EL (cell line): ENCODE measurements at places on chromosomes 5 and 9.

GRCh38 chr5:122310889-122311288 is 1.1 kb upstream of the SNCAIP start:
- peak; percentile 13 for DNase-seq

DNA sequence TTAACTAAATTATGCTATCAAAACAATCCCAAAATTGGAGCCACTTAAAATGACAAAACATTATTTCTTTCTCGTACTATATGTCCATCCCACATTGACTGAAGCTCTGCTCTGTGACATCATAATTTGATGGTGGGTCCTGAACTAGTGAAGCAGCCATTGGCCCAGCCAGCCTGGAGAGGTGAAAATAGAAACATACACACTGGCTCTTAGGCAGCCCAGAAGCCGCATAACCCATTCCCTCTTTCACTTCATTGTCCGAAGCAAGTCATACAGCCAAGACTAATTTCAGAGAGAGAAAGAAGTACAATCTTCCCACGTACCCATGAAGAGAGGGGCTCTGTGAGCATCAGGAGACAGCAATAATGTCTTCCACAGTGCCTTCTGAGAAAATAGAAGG is 342.5 kb downstream of the NFIB start:
- no peak for DNase-seq

GRCh38 chr5:38258319-38259061 is at the start of gene EGFLAM:
Gene EGFLAM, plus strand, starts transcription at chr5:38258559. Its CDS starts 196 bp downstream, at chr5:38258755.
- DNase-seq: peak; percentile 12

DNA sequence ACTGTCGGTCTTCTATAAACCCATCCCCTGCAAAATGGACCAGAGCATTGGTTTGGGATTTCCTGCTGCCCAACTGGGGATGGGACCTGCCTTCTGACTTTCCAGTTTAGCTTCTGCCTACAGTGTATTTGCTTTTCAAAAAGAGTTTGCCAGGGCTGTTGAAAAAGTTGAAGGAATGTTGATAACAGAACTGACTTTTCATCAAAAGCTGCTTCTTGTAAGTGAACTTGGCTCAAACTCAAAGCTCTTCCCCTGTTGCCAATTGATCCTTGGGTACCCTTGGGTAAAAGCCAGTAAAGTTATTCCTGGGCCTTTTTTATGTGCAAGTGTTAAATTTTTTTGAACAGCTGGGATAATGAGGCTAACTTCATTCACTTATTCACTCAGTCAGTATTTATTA is 142.9 kb upstream of the SLC30A5 start:
- DNase-seq: no peak

- no peak for DNase-seq
Measured at GRCh38 chr5:9201761-9202160, 344.1 kb downstream of the SEMA5A start.

GRCh38 chr5:95963650-95964410 is 2.2 kb upstream of the ELL2 start:
- DNase-seq: no peak

- peak; percentile 37 for DNase-seq
Measured at GRCh38 chr9:15909297-15909696, 356.5 kb downstream of the CCDC171 start.

DNA sequence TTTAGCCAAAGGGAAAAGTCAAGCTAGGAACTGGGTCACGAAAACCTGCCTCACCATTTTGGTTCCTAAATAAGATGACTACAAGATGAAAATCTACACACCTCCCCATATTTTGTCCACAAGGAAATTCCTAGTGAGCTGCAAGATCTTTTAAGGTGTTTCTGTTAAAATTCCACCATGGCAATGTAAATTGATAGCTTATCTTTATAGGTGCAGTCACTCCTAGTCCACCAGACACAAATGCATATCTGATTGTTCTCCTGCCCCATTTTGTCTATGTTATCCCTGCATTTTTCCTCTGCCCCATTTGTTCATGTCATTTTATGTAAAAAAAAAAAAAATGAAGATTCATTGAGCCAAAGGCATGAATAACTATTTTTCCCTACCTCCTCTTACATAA is 41.1 kb upstream of the SELENOP start:
- no peak for DNase-seq

GRCh38 chr5:157186309-157187045 is 5.8 kb downstream of the ITK start:
- no peak for DNase-seq

- peak; percentile 77 for DNase-seq
Measured at GRCh38 chr9:97853844-97854695, 1.0 kb downstream of the FOXE1 start.

DNA sequence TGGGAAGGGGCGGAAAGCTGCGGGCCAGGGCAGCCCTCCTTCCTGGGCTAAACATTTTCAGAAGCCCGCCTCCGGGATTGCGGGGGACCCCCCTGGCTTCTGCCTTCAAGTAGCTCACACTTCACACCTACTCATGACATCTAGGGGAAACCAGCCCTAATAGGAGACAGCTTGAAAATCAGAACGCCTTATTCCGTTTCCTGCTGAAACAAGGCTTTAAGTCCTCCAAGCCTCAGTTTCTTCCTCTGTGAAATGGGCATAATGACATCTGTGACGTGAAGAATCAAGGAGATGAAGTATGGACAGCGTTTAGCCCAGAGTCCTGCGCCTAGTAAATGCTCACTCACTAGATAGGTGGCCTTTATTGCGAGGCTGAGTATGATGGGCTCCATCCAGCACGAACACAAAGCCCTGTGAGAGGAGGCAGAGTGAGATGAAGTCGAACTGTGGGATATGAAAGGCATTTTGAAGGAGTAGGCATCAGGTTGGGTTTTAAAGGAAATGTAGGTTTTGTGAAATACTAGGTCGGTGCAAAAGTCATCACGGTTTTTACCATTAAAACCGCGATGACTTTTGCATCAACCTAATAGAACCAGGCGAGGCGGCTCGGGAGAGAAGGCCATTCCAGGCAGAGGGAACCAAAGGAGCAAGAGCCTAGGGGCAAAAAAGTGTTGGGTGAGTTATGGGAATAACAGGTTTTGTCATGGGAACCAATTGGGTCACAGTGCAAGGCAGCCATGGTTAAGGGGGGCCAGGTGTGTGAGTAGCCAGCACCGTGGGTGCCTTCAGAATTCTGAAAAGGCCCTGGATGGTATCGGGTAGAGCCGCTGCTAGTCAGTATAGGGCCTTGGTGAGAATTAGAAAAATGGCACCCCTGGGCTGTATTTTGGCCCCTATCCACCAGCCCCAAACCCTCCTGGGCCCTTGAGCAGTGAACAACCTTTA is 1.0 kb upstream of the TSC1 start:
- DNase-seq: no peak

DNA sequence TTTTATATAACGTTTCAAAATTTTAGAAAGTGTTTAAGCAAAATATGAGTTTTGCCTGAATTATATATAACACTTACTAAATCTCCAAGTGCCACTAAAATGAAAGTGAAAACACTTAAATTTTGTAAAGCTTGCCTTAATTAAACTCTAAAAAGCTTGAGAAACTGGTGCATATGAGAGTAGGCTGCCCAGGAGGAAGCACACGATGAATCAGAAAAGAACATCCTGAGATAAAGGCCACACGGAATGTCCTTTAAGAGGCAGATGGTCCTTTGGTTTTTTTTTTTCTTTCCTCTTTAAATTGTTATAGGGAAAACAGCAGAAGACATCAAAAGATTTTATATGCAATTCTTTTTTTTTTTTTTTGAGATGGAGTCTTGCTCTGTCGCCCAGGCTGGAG is 60.3 kb downstream of the HABP4 start:
- no peak for DNase-seq

DNA sequence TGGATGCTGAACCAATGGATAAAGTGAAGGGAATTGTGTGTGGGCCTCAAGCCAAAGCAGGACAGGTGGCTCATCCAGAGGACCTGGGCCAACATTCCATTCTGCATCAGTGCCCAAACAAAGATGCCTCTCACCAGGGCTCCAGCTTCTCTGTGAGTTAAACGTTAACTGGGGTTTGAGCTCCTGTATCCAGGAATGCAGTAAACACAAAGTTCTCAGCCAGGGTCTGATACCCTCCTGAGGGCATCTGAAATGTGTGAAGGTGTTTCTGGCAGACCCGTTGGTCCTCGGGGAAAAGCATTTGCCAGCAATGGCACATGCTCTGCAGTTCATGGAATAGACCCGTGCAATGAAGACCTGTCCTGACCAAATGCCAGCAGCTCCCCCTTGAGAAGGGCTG is 33.9 kb upstream of the AOPEP start:
- no peak for DNase-seq

DNA sequence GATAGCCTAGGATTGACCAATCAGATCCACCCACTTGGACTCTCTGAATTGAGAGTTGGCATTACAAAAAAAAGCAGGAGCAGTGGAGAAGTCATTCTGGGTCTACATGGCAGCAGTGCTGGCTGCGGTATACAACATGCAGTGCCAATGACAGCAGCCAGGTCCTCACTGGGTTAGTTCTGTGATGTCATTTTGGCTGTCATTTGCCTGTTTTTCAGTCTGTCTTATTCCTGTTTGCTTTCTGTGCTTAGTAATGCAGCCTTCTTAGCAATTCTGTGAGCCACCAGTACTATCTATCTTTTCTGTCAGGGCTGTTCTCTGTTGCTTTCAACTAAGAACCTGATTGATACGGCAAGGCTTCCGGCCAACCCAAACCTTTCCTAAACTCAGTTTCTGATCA is 471.8 kb downstream of the BNC2 start:
- no peak for DNase-seq

GRCh38 chr9:89722712-89723111 is 117.9 kb downstream of the GADD45G start:
- DNase-seq: no peak

GRCh38 chr5:178817506-178817905 is 42.2 kb upstream of the ZNF354B start:
- DNase-seq: no peak

DNA sequence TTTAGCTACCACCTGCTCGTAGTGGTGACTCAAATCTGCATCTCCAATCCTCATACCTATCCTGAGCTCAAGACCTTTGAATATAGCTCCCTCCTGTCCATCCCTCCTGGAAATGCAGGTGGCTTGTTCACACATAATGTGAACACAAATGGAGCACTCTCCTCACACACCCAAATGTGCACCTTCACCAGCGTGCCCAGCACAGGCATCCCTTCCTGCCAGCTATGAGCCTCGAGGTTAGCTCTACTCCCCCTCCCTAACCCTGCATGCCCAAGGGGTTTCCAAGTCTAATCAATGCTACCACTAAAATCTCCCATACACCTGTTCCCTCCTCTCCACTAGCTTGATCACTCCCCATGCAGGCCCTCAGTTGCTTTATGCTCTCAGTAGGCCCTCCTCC is 2.2 kb upstream of the TGFBI start:
- no peak for DNase-seq

- no peak for DNase-seq
Measured at GRCh38 chr5:95237324-95237723, 47.6 kb downstream of the MCTP1 start.

DNA sequence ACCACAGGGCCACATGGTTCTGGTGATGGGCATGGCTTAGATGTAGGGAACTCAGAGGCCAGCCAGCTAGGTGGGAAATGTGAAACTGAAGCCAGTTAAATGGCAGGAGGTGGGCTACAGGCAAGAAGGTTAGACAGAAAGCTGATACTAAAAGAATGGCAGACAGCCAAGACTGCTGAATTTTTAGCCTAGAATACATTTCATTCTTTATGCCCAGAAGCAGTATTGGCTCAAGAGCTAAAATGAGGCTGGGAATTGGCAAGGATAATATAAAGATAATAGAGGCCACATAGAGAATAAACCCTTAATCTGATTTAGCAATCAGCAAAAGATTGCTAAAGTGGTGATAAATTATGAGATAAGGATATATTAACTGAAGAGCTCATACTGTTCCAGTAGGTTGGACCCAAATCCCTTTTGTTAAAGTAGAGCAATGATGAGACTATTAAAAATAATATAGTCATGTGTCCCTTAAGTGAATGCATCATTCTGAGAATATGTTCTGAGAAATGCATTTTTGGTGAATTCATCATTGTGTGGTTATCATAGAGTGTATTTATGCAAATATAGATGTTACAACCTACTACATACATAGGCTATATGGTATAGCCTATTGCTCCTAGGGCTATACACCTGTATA is 234.3 kb downstream of the CHSY3 start:
- DNase-seq: no peak

DNA sequence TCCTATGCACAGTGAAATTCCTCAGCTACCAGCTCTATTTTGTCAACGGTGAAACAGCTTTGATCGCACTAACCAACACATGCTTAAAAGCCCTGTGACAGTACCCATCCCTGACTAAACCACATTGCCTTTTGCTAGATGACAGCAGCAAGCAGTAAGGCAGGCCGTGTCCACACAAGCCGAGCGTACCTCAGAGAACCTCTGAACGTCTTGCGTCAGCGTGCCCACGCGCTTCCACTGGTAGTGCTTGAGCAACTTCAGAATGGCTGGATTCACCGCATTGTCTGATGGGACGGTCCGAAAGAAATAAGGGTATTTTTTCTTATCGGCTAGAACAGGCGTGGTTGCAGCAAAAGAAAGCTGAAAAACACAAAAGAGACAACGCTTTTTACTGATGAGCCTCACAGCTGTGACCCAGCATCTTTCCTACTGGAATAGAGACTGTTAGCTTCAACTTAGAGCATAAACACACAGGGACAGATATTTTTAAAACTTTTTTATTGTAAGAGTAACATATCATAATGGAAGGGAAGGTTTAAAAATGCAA is 167.0 kb downstream of the GABBR2 start:
- DNase-seq: no peak

DNA sequence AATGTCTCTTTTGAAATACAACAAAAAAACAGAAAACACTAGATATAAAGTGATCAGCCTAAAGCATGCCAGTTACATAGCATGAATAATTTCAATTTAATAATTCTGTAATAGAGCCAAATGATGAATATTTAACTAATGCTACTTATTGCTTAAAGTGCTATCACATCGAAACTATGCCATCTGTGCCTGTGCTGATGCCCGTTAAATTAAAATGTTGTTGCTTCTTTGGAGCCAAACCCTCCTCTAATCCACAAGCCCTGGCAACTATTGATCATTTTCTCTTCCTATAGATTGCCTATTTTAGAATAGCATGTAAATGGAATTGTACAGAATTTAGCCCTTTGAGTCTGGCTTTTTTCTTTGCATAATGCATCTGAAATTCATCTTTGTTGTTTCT is 356.2 kb downstream of the CHSY3 start:
- DNase-seq: no peak

DNA sequence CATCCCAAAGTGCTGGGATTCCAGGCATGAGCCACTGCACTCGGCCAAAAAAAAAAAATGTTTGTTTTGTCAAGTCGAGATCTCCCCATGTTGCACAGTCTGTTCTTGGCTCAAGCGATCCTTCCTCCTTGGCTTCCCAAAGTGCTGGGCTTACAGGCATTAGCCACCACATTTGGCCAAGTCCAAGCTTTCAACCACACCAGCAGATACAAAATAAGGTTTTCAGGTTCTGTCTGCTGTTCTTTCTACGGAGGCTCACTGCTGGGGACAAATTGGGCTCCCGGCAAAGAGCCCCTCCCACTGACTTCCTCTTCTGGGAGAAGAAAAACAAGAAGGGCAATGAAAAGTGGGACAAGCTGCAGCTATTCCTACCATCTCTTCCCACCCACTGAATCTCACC is 37.6 kb upstream of the GGTA1 start:
- no peak for DNase-seq

- DNase-seq: no peak
Measured at GRCh38 chr5:27318701-27319100, 280.3 kb upstream of the CDH9 start.

- DNase-seq: peak; percentile 29
Measured at GRCh38 chr5:103894882-103895281, 332.3 kb upstream of the NUDT12 start.

- no peak for DNase-seq
Measured at GRCh38 chr5:16656561-16657191, 39.9 kb upstream of the RETREG1 start.
